NCI-H146 (cell line): ENCODE measurements at places on chromosomes 5 and 9.

- no peak for DNase-seq
These were observed 6.3 kb downstream of the SLC25A51 start for GRCh38 chr9:37897665-37898064.

- no peak for DNase-seq
These were observed 4.3 kb downstream of the GFM2 start for GRCh38 chr5:74762599-74762998.

DNA sequence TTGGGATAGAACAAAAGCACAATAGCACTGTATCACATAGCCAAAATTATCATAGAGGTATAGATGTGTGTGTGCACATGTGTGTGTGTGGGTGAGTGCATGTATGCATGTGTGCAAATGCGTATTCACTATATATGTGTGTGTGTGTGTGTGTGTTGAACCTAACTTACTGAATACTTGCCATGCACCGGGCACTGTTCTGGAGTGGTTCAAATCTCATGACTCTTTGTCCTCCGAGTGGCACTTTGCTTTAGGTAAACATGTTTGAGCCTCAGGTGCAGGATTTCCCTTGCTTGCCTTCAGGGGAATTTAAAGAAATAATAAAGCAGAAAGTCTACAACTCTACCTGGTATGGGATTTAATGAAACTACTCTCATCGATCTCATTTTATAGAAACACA, 183.5 kb upstream of the GDNF start:
- no peak for DNase-seq

GRCh38 chr5:89262030-89262429, 379.0 kb upstream of the MEF2C start:
- DNase-seq = no peak

DNA sequence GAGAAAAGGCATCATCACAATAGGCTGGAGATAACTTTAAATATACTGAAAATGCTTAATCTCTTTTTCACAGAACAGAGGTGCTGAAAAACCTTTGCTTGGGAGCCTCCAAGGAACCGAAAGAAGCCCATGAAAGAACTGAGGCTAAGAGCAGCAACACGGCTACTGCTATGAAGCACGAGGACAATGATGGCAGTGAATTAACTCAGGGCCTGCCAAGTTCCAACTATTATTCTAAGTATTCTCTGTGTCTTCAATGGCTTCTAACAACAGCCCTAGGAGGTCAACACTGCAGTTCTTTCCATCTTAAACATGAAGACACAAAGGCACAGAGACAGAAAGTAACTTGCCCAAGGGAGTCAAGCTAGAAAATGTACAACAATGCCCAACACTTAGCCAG, 293.0 kb upstream of the DAP start:
- no peak for DNase-seq

DNA sequence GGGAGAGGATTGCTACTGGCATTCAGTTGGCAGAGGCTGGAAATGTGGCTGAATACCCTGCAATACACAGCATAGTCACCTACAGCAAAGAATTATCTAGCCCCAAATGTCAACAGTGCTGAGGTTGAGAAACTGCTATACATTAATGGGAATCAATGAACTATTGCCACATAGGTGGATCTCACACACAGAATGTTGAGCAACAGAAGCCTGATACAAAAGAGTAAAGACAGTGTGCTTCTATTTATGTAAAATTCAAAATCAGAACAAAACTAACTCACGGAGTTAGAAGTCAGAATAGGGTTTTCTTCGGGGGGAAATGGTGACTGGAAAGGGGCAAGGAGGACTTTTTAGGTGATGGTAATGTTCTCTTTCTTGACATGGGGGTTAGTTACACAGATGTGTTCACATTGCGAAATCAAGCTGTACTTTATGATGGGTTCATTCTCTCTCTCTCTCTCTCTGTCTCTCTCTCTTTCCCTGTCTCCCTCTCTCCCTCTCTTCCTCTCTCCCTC, 45.7 kb upstream of the PANK3 start:
- no peak for DNase-seq

DNA sequence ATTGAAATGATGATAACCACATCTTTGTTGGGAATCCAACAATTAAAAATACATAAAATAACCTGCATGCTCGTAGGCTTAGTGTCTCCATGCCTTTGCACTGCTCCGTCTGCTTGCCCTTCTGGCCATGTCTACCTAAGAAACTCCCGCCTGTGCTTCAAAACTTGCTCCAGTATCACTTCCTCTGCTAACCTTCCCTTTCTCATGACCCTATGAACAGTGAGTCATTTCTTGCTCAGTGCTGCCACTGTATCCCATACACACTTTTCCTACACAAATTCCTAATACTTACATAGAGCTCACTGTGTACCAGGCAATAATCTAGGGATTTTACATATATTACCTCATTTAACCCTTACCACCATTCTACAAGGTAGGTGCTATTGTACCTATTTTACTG, 33.5 kb downstream of the TMEM245 start:
- no peak for DNase-seq

- DNase-seq = no peak
These were observed 850 bp downstream of the IL6ST start for GRCh38 chr5:55993731-55994494.

GRCh38 chr5:19853616-19854240, 134.3 kb downstream of the CDH18 start:
- no peak for DNase-seq

- DNase-seq = no peak
These were observed 78.3 kb downstream of the PPARGC1B start for GRCh38 chr5:149808264-149808982.

GRCh38 chr9:18472841-18473251, 1.1 kb upstream of the ADAMTSL1 start:
- DNase-seq = peak; percentile 16

DNA sequence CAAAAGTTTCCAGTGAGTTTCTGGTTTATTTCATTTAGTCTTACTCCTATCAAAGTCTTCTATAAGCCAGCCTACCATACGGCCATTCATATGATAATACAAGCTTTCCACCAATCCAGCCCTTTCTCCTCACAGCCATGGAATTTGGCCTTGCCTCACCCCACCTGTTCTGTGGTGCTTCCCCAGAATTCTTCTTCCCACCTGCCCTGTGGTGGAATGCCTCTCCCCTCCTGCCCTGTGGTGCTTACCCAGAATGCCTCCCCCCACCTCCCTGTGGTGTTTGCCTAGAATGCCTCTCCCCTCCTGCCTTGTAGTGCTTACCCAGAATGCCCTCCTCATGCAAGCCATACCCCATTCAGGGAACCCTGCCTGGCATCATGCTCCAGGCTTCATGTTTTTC, 90.3 kb upstream of the APC start:
- no peak for DNase-seq

DNA sequence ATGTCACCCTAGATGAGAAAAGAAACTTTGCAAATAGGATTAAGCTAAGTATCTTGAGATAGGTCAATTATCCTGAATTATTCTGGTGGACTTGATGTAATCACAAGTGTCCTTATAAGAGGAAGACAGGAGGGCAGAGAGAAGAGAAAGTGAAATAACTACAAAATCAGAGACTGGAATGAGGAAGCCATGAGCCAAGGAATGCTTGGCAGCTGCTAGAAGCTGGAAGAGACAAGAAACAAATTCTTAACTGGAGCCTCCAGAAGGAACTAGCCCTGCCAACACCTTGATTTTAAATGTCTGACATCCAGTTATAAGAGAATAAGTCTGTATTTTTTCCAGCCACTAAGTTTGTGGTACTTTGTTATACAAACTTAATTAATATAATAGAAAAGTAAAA, 480.0 kb downstream of the NR2F1-AS1 start:
- no peak for DNase-seq
